ENCODE measurements at places on chromosomes 13 and 19.

GRCh38 chr13:36986462-36987240, 12.5 kb downstream of the ALG5 start:
- DNase-seq, result no peak

- no peak for DNase-seq
These were observed 6.1 kb downstream of the MKNK2 start for GRCh38 chr19:2044709-2045500.

DNA sequence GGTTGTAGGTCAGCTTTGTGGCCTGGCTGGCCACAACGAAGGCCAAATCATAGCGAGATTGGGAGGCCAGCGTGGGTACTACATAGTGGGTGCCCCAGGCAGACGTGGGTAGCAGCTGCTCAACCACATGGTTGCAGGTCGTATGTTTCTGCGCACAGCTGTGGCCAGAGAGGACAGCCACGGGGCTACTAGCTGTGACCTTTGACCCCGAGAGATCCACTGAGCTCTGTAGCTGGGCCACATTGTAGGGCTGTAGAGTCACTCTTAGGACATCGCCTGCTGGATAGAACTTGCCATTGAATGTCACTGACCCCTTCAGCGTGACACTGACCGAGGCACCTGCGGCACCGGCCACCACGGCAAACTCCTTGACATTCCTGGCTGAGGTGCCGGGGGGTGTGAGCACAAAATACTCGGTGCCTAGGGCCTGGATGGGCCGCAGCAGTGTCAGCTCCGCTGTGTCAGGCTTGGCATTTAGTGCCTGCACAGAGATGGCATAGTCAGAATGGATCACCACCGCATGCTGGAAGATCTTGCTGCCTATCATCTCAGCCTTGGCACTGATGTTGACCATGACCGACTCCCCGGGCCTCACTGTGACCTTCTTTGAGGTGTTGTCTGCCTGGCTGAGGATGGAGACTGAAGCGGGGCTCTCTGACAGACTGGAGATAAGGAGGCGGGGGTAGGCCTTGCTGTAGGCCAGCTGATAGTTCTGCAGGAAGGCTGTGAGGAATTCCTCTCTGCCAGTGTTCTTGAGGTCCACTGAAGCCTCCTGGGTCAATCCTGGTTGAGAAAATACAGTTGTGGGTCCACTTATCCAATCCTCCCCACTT, 6.7 kb downstream of the FCGBP start:
- DNase-seq, result no peak

DNA sequence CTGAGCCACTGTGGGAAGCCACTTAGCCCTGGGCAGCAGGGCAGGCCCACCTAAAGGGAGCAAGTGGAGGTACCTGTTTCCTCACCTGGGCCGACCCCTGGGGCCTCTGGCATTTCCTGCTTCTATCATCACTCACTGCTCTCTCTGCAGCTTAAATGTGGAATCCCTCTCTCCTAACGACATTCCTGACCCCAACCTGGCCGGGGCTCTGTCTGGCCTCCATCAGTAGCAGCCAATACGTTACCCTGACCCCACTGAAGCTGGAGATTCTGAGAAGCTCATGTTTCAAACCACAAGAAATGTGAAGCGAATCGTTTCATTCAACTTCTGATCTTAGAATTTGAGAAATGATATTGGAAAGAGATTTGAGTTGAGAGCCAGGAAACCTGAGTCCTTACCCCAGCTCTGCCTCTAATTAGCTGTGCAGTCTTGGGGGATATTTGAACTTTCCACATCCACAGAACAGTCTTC, 39.9 kb downstream of the DOCK9 start:
- DNase-seq, result no peak

DNA sequence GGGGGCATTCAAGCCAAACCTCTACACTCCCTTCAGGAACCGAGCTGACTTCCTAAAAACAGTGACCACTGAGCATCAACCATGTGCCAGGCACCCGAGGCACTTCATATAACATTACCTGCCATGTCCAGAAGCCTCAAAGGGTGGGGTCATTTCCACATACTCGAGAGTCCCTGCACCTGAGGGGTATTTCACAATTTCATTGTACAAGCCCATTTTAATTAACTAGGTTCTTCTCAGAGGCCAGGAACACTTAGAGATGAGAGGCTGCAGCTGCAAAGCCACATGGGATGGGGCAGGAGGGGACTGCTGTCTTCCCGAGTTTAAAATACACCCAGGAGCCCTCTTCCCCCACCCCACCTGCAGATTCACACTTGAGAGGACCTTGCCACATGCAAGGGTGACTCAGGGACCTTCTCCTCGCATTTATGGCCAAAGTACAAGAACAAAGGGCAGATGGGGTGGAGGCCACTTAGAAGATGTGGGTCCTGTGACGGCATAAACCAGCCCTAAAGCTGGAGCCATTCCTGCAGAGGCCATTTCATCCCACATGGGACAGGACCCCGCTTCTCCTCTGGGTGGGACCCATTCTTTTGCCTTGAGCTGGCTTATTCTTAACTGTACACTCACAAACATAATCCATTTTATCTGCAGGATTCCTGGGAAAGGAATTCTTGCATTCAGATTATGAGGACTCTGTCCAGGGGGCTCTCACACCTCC, 43.9 kb downstream of the RAB20 start:
- DNase-seq, result no peak

DNA sequence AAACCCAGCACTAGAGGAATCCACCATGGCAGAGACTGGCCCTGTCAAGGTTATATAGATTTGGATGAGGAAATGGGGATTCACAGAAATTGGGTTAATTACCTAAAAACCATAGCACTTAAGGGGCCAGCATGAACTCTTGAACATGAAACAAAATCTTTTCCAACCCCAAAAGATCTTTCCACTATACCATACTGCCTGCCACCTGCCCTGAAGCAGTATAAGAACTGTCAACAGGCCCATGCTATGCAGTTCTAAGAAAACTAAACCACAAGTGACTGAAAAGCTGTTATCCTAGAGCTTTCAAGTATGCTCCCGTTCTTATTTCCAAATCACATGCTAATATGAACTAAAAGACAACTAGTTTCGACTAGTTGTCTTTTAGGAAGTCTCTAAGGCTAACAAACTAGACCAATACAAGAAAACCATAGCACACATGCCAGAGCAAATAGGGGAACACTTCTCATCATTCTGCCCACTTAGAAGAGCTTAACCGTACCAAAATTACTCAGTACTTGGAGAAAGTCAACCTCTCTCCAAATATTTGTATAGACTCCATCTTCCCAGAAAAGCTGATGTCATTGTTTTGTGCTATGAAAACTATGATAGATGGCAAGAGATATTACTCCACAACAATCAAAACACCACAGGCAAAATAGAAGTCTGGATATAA, 27.5 kb downstream of the HSPH1 start:
- no peak for DNase-seq

DNA sequence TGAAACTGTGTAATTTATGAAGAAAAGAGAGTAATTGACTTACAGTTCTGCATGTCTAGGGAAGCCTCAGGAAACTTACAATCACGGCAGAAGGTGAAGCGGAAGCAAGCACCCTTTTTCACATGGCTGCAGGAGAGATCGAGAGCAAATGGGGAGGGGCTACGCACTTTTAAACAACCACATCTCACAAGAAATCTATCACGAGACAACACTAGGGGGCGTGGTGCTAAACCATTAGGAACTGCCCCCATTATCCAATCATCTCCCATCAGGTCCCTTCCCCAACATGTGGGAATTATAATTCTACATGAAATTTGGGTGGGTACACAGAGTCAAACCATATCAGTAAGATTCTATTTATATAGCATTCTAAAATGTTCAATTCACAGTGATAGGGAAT, 114.8 kb upstream of the TRPC4 start:
- DNase-seq, result no peak

- no peak for DNase-seq
These were observed 61.8 kb downstream of the PEX11G start for GRCh38 chr19:7426986-7427385.

GRCh38 chr19:15737722-15738121, at the start of gene OR10H3:
Gene OR10H3 (plus strand): TSS chr19:15737985. CDS start chr19:15741393, 3,408 bp downstream.
- DNase-seq, result no peak

- DNase-seq, result no peak
These were observed 13.3 kb downstream of the SLC25A42 start for GRCh38 chr19:19077103-19077502.

DNA sequence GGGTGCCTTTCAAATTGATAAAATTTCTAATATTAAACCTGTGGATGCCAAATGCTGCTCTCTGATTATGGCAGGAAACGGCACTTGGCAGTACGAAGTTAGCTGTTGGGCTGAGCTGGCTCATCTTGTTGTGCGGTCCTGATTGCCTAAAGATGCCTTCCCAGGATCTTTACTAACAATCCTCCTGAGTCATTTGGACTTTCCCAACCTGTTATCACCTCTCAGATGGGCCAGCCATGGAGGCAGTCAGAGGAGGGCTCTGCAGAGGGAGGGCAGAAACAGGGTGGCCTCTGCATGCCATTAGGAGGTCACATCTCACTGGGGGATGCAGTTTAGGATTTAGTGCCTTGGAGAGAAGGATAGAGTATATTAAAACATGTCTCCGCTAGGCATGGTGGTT, 27.3 kb downstream of the ALOX5AP start:
- DNase-seq, result no peak

- no peak for DNase-seq
These were observed 10.4 kb downstream of the DEDD2 start for GRCh38 chr19:42206871-42207755.

DNA sequence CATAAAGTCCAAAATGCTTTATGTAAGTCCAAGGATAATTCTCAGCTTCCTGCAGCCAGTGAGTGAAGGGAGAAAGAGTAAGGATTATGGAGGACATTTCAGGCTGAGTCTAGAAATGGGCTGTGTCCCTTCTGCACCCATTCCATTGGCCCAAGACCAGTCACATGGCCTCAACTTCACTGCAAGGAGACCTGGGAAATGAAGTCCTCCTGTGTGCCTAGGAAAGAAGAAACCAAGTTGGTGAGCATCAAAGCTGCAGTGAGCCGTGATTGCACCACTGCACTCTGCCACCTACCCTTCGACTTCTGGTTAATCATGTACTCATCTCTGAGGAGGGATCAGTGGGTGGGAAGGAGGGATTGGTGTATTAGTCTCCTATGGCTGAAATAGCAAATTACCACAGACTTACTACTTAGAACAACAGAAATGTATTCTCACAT, 3.6 kb upstream of the CD37 start:
- peak; percentile 79 for DNase-seq

GRCh38 chr19:50330365-50331078, 1.3 kb upstream of the KCNC3 start:
- DNase-seq, result peak; percentile 89

DNA sequence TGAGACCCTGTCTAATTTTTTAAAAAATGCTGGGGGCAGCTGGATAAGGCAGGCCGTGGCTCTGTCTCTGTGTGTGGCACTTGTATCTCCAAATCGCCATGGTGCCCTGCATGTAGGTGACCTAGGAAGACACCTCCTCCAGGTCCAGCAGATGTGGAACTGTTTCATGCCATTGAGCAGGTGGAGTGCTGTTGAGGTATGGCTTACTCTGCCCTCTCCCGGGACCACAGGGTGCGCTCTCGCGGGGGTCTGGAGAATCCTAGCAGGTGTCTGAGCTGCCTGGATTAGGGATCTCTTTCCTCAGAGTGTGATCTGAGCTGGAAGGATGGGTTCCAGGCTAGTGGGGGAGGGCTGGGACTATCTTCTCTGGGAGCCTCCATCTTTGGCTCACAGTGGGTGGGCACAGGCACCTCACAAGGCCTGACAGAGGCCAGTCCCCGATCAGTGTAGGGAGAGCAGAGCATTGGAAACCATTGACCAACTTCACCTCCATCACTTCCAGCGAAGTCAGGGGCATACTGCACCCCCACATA, 67.7 kb upstream of the TM9SF2 start:
- DNase-seq, result no peak

GRCh38 chr13:84393981-84394625, 511.8 kb upstream of the SLITRK1 start:
- DNase-seq, result no peak

GRCh38 chr13:65856431-65856830, 1373.7 kb downstream of the PCDH9 start:
- DNase-seq, result no peak

DNA sequence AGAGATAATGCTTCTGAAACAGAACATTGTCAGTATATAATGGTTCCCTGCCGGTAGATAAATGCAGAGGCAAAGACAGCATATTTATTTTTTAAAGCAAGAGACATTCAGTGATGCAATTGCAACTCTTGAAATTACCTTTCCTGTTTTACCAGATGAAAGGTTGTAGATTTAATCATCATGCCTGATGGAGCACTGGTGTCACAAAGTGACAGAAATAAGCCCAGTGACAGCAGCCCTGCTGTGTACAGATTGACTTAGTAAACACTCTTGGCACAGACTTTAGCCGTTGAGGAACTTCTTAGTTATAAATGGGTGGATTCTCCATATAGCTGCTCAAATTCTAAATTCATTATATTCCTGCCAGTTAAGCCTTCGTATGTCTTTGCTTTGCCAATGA, 172.5 kb downstream of the ITGBL1 start:
- no peak for DNase-seq

- DNase-seq, result peak; percentile 76
These were observed 4.6 kb downstream of the MIDN start for GRCh38 chr19:1252821-1253513.
